ENCODE measurements at places on chromosomes 3 and 15.

DNA sequence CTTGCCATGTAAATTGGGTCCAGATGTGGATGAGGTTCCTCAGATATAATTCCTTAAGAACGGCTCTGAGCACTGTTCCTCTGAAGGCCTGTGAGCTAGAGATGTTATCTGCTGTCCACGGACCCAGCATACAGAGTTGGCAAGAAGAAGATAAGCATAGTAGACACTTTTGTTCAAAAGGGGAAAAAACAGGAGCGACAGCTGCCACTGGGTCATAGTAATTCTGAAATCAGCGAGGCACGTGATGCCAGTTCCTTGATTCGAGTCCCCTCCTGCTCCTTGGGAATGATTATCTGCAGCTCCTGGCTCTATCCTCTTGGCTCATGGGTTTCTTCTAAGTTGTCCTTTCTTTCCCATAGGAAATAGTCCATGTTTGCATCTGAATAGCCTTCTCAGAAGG is 2.5 kb upstream of the RAB7A start:
- DNase-seq, result no peak

DNA sequence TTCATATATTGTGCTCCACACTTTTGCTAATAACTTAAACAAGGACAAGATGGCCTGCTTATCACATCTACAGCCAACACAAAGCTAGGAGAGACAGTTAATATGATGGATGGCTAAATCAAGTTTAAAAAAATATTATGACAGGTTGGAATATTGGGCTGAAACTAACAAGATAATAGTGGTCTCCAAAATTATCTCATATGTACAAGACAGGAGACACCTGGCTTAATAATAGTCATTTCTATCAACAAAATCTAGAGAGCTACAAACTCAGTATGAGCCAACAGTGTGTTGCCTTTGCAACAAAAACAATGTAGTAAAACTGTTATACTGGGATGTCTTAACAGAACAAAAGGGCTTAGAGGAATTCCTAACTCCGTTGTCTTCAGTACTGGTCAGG is 317.1 kb upstream of the COL8A1 start:
- DNase-seq, result no peak

DNA sequence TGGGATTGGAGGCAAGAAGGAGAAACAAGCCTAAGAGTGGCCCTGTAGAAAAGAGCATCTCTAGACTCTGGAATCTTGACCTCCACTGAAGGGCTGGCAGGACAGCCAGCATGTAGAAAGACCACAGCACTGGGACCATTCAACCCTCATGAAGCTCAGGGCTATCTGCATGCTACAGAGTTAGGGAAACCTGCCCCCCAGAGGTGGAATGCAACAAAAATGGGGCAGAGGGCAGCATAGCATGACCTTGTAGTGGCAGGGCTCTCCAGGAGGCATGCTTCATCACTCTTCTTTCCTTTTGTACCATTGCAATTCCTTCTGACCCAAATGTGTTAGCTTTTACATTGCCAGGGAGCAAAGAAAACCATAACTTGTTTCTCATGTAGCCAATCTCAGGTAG is 445.4 kb downstream of the EPHB1 start:
- DNase-seq, result no peak

DNA sequence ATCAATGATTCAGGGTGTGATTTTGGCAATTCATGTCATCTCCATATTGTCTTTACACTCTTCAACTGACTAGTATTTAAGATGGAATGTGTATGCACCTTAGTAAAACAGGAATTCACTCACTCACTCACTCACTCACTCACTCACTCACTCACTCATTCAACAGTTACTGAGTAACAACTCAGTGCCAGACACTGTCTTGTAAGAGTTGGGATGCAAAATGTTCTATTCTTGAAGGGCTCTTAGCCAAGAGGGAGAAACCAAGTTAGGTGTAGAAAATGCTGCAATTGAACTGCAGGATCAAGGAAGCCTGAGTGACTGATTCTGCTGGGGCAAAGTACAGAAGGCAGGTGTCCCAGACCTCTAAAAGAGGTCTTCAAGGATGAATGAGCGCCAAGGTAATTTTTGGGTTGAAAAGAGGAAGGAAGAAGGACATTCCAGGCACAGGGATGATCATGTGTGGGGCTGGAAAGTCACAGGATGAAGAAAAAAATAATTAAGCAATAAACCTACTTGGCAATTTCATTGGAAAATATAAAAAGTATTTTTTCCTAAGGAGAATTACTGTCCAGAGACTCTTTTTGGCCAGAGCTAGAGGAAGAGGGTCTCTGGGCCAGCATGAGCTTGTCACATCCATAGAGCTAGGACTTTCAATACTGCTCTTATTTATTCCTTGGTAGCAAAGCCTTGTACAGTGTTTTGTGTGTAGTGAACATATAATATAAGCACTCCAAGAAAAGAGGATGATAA is 58.9 kb upstream of the ETV5 start:
- DNase-seq, result no peak

DNA sequence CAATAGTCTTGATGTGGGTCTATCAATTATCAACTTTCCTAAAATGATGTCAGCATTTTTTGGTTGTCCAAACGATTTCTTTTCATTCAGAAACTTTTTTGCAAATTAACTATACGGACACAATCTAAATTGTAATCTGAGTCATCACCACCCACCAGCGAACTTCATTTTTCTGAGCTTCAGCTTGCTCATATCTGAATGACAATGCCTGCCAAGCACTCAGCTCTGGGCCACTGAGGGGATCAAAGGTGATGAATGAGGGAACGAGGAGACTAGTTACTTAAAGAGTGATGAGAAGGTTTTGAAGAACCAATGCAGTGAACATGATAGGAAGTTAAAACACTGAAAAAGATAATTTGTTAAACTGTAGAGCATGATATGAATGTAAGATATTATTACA is 14.9 kb upstream of the TBC1D23 start:
- no peak for DNase-seq

- DNase-seq, result no peak
Observed at GRCh38 chr3:30222441-30222840, 384.0 kb upstream of the TGFBR2 start.

DNA sequence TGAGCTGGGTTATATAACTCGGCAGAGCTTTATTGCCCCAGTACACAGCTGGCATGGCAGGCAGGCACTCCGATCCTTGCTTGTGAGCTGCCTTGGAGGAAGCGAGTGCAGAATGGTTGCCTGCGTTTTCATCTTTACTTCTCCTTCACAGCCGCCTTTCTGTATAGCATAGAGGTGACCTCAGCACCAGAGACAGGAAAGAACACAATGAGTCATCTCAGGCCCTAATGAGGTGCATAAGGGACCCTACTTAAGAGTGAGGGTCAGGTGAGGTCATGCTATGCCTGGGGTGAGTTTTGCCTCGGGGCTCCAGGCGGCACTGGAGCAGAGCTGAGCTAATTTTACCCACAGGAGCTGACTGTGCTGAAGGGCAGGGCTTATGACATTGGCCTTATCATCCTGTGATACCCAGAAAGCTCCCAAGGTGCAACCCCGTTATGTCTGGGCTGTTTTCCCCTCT is 43.5 kb downstream of the LPP start:
- DNase-seq, result no peak

- DNase-seq, result no peak
Observed at GRCh38 chr3:155320934-155321333, 27.5 kb upstream of the STRIT1 start.

GRCh38 chr15:31104003-31104402 is 2.5 kb upstream of the TRPM1 start:
- DNase-seq, result no peak

DNA sequence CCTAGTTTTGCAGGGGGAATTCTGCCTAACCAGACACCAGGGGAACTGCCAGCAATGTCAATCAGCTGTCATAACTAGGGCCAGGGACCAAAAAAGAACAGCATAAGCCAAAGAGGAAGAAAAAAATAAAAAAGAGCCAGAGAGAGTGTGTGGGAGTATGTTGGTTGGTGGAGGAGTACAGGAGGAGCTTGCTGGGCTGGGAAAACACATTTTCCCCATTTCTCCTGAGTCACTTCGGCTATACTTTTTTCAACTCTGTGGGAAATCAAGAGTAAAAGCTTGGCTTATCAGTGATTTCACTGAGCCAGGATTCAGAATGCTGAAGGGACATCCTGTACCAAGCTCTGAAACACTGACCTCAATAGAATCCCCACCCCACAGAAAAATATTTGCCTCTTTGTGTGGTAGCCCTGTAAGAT is 144.7 kb upstream of the DPH6 start:
- no peak for DNase-seq

DNA sequence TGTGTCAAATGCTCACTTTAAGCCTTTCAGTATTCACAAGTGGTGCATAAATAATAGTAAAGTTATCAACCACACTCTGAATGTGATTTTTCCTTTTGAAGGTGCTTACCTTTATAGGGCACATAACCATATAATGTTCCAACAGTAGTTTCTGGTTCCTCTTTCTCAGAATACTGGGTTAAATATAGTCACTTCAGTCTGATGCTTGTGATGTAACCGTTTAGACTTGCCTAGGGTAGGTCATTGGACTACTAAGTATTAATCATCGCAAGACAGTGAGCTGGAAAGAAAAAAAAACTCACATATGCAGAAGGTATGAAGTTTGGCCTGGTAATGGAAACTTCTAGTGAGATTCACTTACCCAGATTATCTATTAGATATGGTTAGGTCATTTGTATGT is 1.9 kb downstream of the KBTBD8 start:
- DNase-seq, result peak; percentile 26

DNA sequence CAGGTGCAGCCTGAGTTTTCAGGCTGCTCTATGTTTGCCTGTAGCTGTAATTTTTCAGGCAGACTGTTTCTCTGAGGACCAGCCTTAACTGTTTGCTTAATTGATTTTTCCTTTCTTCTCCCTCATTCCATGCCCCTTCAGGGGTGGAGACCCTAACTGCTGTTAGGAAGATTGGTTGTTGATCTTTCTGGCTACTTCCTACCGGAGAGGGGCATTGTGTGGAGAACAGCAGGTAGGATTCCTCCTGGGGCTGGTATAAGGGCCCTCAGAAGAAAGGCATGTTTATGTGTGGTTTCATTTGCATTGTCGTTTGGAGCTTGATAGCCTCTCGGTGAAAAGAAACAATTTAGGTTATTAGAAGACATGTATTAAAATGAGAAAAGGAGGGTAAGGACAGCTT is 56.9 kb upstream of the GOLGA6L2 start:
- no peak for DNase-seq

GRCh38 chr15:55170361-55170760 is 26.4 kb downstream of the RSL24D1 start:
- no peak for DNase-seq

DNA sequence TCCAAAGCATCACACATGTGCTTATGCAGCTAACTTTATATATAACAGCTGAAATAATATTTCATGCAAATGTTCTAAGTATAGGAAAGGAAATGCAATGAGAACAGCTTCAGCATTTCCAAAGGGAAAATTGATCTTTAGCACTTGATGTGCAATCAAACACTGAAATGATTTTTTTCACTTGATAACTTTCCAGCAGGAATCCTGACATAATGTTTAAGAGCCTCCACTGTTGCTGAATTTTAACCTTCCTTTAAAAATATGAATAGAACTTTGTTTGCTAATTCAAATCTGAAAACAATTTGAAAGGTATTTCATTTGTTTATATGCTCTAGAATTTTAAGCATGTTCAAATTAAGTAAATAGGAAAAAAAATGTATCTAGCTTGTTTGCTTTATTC is 96.9 kb upstream of the STRIT1 start:
- no peak for DNase-seq

DNA sequence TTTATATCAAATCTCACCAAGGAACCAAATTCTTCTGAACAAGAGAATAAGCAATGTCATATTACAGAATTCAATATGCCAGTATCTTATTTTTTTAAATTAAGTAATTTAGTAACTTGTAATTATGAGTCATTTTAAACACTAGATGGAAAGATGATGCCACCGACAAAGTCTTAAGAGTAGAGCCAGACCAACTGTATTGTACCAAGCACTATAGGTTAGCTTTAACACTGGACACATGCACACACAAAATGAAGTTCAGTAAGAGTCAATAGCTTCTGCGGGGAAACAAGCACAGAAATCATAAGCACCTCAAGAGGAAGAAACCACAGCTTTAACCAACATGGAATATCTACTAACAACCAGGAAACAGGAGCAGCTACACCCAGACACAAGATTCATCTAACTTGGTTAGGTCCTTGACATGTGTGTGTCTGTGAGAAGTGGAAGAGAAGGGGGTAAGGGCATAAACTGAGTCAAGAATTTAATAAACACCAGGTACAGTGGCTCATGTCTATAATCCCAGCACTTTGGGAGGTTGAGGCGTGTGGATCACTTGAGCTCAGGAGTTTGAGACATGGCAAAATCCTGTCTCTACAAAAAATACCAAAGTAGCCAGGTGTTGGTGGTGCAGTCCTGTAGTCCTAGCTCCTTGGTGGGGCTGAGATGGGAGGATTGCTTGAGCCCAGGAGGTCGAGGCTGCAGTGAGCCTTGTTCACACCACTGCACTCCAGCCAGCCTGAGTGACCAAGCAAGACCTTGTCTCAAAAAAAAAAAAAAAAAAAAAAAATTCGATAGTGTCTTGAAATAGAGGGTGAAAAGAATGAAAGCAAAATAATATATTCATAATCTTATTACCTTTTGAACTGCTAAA is 28.9 kb downstream of the DENND4A start:
- no peak for DNase-seq

- no peak for DNase-seq
Observed at GRCh38 chr3:53485675-53486403, 8.6 kb upstream of the CACNA1D start.

GRCh38 chr3:66182246-66182645 is 38.6 kb upstream of the SLC25A26 start:
- no peak for DNase-seq

- peak; percentile 23 for DNase-seq
Observed at GRCh38 chr3:187973977-187974870, 179.7 kb upstream of the LPP start.

DNA sequence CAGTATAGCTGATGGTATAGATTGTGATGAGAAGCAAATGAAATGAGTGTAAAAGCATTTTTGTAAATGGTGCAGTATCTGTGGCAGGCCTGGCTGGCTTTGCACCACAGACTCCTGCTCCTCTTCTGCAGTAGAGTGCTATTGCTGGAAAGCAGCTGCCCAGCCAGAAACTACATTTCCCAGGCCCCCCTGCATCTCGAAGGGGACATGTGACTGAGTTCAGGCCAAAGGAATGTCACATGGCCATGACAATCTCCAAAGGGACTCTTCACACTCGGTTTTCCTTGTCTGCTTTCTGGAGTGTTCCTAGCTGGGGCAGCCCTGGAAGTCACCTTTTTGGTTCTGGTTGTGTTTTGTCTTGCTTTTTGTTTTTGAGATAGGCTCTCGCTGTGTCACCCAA is 277.1 kb downstream of the SUCLG2 start:
- no peak for DNase-seq

DNA sequence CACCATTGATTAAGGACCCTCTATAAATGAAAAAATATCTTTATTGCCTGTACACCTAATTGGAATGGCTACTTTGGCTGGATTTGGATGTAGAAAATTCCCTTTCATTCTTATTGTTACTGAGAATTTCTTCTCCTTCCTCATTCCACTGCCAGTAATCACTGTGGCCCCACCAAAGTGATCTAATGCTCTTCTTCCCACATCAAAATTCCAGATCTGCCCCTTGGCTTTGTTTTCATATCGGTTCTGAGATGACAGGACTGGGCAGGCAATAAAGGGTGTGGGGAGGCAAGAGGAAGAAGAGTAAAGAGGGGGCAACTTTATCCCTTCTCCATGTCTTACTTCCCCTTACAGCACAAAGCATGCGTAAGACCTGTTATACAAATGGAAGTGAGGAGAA is 2.1 kb downstream of the ANKUB1 start:
- no peak for DNase-seq

- DNase-seq, result no peak
Observed at GRCh38 chr3:13505147-13506130, 25.3 kb downstream of the HDAC11 start.

All from CD4-positive, alpha-beta T cell treated with Interleukin-4 for 4 hours (primary cell).